Breast epithelium (tissue), 4 donors: ENCODE measurements at places on chromosomes 5 and 9. TPM values are rescaled to one million over a fixed set of nuclear protein-coding genes. Genes with fewer than 3 reads are reported as not detected.

GRCh38 chr5:55836191-55836590 is 15.0 kb upstream of the IL31RA start:
- DNase-seq: no peak

DNA sequence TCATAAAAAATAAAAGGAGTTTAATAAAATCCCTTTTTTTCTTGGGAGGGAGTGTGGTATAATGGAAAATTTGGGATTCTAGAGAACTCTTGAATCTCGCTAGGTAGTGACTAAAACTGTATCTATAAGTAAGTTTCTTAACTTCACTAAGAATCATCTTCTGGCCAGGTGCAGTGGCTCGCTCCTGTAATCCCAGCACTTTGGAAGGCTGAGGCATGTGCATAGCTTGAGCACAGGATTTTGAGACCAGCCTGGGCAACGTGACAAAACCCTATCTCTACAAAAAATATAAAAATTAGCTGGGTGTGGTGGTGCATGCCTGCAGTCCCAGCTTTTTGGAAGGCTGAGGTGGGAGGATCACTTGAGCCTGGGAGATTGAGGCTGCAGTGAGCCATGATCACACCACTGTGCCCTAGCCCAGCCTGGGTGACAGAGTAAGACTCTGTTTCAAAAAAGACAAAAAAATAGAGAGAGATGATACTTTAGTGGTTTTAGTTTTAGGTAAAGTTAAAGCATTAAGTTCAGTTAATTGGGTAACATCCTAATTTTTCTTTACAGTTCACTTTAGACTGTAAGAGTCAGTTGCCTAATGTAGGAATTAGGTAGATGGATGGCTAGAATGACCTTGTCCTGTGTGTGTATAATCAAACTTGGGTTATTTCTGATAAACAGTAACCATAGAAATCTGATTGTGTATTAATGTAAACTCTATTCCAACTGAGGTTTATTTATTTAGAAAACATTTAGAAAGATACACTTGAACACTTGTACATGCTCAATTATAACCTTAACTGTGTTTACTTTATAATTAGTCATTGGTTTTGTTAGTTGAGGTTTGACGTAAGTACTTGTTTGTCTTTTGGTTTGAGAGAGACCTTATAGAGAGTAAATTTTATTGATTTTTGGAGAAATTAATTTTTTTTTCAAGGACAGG is 17.8 kb downstream of the UNC13B start:
- DNase-seq: no peak

DNA sequence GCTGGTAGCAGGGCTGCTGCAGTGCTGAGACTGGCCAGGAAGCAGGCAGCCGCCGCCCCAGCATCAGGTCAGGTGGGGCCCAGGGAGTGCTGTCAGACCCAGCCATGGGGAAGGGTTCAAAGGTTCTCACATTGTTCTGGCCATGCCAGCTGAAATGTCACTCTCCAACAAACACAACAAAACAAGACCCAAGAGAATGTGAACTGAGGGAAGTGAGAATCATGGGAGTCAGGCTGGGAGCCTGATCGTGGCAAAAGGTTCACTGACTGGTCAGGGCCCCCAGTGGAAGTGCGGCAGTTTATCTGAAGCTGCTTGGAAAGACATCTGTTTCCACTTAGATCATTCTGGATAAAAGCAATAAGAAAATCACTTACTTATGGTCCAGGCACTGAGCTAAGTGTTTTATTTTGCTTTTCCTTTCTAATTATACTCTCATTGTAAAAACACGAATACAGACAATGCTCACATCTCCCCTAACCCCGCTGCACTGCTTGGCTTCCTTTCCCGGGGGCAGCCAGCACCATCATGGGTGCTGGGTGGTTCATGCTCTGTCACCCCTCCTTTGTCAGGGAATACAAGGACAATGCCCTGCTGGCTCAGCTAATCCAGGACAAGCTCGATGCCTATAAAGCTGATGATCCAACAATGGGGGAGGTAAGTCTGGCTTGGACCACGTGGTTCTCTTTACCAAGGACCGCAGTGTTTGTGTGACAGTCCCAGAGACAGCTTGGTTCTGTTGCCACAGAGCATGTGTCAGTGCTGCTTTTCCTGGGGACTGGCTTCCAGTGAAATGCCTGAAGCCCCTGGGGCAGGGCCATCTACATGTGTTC is 41.9 kb upstream of the CFAP157 start:
- no peak for DNase-seq

- DNase-seq: no peak
Observed at GRCh38 chr9:68949271-68950000, 64.5 kb downstream of the PRKACG start.

DNA sequence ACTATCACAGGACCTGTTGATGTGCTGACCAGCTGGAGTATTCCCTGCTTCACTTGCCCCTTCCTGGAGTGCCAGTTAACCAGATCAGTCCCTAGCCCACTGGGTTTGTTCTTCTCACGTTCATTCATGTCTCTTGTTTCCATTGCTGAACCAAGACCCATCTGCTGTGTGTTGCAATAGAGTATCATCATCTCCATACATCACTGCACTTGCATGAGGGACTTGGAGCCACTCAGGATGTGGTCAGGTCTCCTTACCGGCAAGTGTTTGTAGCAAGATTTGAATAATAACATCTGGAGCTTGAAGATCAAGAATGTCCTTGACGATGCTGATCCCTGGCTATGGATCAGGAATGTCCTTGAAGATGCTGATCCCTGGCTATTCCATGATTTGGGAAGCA is 358.6 kb downstream of the IRX1 start:
- no peak for DNase-seq

The LOX gene
- 35.4 TPM for total RNA-seq
